ENCODE measurements at places on chromosomes 4 and X. TPM values are rescaled to one million over a fixed set of nuclear protein-coding genes. Genes with fewer than 3 reads are reported as not detected.

HTN3 gene
- not detected for total RNA-seq

APOOL gene
- total RNA-seq, result 19.7 TPM

PLAC1 gene
- total RNA-seq, result not detected

FGFR3 gene
- total RNA-seq, result 6.4 TPM

TSPAN6 gene
- 50.8 TPM for total RNA-seq

FHDC1 gene
- total RNA-seq, result 22.3 TPM

SPINK2 gene
- total RNA-seq, result not detected

DCHS2 gene
- 0.13 TPM for total RNA-seq

NLGN4X gene
- not detected for total RNA-seq

AWAT1 gene
- total RNA-seq, result not detected

HMX1 gene
- total RNA-seq, result 3.5 TPM

GYG2 gene
- 9.7 TPM for total RNA-seq

DNA sequence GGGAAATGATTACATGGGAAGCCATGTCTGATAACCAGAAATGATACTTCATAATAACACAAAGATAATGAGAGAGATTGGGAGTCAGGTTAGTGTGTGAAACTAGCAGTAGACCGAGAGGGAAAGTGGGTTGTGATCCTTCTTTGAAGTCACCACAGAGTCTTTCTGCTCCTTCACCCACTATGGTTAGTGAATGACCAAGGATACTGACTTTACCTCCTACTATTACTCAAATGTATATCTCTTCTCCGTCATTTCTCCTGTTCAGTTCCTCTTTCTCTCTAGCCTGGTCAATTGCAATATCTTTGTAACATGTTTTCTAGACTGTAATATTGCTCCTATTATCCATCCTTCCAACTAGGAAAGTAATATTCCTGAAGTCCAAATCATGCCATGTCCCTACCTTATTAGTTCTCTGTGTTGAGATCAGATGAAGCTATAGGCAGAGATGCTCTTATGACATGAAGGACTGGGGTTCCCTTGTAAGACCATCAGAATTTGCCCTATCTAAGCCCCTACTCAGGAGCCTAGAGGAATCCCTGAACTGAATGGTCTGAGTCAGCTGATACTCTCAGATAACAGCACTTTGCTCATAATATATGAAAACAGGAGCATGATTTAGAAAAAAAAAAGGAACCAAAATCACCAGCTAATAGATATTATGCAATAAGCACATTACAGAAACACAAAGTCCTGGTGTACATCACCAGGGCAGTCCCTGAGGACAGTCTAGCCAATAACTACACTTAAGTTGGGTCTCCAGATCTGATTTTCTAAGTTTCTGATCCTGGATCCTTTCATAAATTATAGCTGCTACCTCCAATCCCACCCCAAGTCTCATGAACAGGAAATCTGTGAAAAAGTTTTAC is 81.2 kb downstream of the SHROOM3 start:
- H3K27me3 ChIP-seq, result no peaks in the 10 kb centered on the region
- H3K27ac ChIP-seq, result no peak overlapping the region
- DNase-seq, result no peak
- H3K4me3 ChIP-seq, result no peak overlapping the region
- H3K36me3 ChIP-seq, result peaks cover 2% of the 10 kb centered on the region
- no peaks in the 10 kb centered on the region for H3K4me1 ChIP-seq

DNA sequence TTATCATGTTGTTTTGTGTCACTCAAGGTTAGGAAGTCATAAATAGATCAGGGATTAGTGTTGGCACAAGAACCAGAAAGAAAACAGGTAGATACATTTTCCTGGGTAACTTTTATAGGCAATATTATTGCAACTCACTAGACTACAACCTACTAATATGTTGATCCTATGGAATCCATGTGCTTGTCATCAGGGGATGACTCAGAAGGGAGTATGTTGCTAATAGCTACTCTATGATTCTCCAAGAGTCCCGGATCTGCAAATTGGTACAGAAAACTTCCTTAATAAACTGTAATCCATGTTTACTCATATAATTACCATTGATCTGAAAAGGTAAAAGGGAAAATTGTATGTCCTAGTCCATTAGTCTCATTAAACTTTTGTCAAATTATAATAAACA is 11.7 kb upstream of the GNRHR start:
- DNase-seq, result no peak
- peaks cover 2% of the 10 kb centered on the region for H3K36me3 ChIP-seq
- H3K27me3 ChIP-seq, result no peaks in the 10 kb centered on the region

GRCh38 chr4:158036998-158037397 is 135.8 kb downstream of the GASK1B start:
- H3K4me3 ChIP-seq, result no peak overlapping the region
- peaks cover 6% of the 10 kb centered on the region for H3K36me3 ChIP-seq
- peaks cover 20% of the 10 kb centered on the region for H3K4me1 ChIP-seq
- no peaks in the 10 kb centered on the region for H3K27me3 ChIP-seq
- H3K27ac ChIP-seq, result no peak overlapping the region
- no peak for DNase-seq

DNA sequence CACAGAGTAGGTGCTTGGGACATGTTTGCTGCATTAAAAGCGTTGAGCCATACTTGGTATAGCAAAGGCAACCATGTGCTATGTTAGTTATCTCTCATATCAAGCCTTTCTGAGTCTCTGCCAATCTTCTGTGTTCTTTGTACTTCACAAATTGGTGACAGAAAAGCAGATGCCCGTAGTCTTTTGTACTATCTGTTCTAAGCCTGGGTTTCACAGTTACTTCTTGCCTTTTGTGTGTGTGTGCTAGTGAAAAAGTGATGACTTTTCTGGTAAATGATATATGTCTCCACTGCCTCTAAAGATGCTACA is 16.1 kb upstream of the KLHL2 start:
- H3K36me3 ChIP-seq, result no peaks in the 10 kb centered on the region
- H3K27me3 ChIP-seq, result no peaks in the 10 kb centered on the region
- H3K4me3 ChIP-seq, result no peak overlapping the region
- peaks cover 6% of the 10 kb centered on the region for H3K4me1 ChIP-seq
- H3K27ac ChIP-seq, result no peak overlapping the region

DNA sequence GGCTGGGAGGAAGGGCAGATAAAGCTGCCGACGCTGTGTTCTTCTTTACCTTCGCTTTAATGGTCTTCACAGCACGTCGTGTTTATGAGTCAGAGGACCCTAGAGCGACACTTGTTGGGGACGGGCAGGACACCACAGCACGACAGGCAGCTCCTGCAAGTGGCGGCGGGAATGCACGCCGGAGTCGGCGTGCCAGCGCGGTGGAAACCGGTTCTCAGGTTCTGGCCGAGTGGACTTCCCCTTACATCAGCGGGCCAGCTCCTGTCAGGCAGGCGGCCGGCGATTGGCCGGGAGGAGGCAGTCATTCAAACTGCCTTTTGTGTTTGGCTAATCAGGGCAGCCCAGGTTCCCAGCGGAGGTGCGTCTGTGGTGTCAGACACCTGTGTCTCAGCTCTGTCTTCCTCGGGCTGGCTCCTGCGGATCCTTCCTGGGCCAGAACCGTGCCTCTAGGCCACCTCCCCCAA is 150.9 kb downstream of the SHROOM3 start:
- no peaks in the 10 kb centered on the region for H3K36me3 ChIP-seq
- H3K4me3 ChIP-seq, result peak overlapping the region; percentile 59
- peaks cover 62% of the 10 kb centered on the region for H3K4me1 ChIP-seq

DNA sequence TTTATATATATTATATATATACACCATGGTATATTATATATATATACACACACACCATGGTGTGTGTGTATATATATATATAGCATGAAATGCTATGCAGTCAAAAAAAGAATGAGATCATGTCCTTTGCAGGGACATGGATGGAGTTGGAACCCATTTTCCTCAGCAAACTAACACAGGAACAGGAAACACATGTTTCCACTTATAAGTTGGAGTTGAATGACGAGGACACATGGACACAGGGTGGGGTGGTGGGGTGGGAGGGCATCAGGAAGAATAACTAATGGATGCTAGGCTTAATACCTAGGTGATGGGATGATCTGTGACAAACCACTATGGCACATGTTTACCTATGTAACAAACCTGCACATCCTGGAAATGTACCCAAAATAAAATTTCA is 293.6 kb upstream of the NDST3 start:
- H3K4me3 ChIP-seq, result no peak overlapping the region
- no peaks in the 10 kb centered on the region for H3K4me1 ChIP-seq
- no peak overlapping the region for H3K27ac ChIP-seq
- H3K27me3 ChIP-seq, result no peaks in the 10 kb centered on the region
- H3K36me3 ChIP-seq, result no peaks in the 10 kb centered on the region

DNA sequence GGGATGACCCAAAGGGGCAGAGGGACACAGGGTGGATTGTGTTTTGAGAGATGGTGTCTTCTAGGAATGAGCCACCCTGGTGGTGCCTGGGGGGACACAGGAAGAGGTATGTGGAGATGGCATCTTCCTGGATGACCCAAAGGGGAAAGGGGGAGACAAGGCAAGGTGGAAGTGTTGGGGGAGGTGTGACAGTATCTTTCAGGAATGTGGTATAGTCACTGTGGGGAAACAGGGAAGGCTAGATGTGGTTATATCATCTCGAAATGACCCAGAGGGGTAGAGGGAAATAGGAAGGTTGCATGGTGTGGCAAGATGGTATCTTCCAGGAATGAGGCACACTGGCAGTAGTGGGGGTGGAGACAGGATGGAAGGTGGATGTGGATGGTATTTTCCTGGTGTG is 62.9 kb downstream of the MAOA start:
- H3K36me3 ChIP-seq, result no peaks in the 10 kb centered on the region
- no peak for DNase-seq
- no peak overlapping the region for H3K4me3 ChIP-seq
- H3K4me1 ChIP-seq, result no peaks in the 10 kb centered on the region
- H3K27me3 ChIP-seq, result no peaks in the 10 kb centered on the region

DNA sequence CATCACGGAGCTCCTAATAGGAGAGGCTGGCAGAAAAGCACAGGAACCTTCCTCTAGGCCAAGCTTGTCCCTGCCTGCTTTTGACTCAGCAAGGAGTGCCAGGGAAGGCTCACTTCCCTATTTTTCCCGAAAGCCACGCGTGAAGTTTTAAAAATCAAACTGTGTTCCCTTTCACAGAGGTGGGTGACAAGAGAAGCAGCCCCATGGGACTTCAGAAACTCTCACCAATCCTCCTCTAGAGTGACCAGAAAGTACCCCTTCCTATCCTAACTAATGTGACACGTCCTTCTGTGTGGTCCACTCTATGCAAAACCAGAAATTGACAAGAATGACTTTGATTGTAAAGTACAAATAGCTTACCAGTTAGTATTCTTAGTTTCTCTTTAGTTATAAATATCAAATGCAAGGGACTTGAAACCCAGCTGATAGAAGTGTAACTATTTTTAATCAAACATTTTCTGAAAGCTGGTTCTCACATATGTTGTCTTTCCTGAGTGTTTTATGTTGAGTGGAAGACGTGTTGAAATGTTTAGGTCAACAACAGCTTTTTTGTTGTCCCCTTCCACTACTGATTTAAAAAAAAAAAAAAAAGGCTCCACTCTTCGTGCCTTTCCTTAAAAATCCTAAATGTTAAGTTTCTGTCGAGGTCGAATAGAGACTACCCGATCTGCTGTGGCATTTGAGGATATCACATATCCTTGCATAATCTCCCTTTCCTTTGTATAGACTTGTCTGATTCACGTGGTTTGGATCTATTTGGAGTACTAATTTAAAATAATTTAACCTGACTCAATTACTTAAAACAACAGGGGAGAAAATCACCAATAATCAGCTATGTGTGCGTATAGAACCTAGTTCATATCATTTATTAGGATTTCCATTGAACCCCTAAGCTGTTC is 42.1 kb downstream of the NFKB1 start:
- no peak overlapping the region for H3K27ac ChIP-seq
- peaks cover 2% of the 10 kb centered on the region for H3K4me1 ChIP-seq
- no peaks in the 10 kb centered on the region for H3K27me3 ChIP-seq
- no peak for DNase-seq
- peaks cover 41% of the 10 kb centered on the region for H3K36me3 ChIP-seq
- no peak overlapping the region for H3K4me3 ChIP-seq

- H3K4me1 ChIP-seq, result peaks cover 2% of the 10 kb centered on the region
- H3K4me3 ChIP-seq, result no peak overlapping the region
- no peak overlapping the region for H3K27ac ChIP-seq
- H3K27me3 ChIP-seq, result no peaks in the 10 kb centered on the region
- DNase-seq, result no peak
Measured at GRCh38 chrX:152926279-152926678, 28.4 kb downstream of the ZNF185 start.

GRCh38 chr4:52192721-52193135 is 141.6 kb downstream of the SPATA18 start:
- no peak for DNase-seq
- H3K4me3 ChIP-seq, result no peak overlapping the region
- H3K4me1 ChIP-seq, result no peaks in the 10 kb centered on the region

DNA sequence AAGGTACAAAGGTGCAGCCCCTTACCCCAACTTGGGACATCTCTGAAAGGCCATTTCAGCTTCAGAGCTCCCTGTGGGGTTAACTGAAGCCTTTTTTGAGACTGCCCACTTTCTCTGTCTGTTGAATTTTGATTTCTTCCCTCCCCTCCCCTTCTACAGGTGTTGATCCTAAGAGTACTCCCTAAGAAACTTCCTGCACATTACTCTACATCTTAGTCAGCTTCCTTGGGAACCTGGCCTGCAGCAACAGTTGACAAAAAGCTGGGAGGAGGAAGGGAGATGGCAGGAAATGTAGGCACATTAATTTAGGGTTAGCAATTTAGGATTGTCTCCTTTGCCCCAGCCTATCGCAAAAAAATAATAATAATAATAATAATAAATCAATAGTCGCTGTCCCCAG is 1.2 kb upstream of the IDS start:
- H3K27ac ChIP-seq, result no peak overlapping the region
- H3K27me3 ChIP-seq, result peaks cover 2% of the 10 kb centered on the region
- H3K36me3 ChIP-seq, result no peaks in the 10 kb centered on the region

DNA sequence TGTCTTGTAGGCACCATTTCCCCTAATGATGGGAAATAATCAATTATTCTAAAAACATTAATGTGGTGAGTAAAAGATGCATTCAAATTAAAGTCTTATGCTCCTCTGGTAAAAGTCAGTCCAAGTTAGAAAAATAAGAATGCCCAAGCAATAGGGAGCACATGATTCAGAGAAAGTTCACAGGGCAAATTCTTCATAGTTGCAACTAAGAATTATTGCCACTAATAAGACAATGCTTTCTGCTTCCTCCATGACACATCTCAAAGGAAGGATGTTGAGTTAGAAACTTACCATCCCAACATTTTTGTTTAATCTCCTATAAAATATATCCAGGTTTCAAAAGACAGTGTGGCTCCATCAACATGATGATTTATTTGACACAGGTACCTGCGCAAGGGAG is 26.3 kb downstream of the PHOX2B start:
- no peak overlapping the region for H3K27ac ChIP-seq
- H3K27me3 ChIP-seq, result peaks cover 5% of the 10 kb centered on the region

- peaks cover 14% of the 10 kb centered on the region for H3K4me1 ChIP-seq
- DNase-seq, result no peak
- H3K27ac ChIP-seq, result no peak overlapping the region
- peaks cover 49% of the 10 kb centered on the region for H3K27me3 ChIP-seq
- H3K36me3 ChIP-seq, result no peaks in the 10 kb centered on the region
- H3K4me3 ChIP-seq, result no peak overlapping the region
Measured at GRCh38 chrX:21376636-21377035, 2.4 kb downstream of the CNKSR2 start.

Measured in osteocyte (in vitro differentiated cells).